ENCODE measurements at places on chromosomes 5 and 9.

DNA sequence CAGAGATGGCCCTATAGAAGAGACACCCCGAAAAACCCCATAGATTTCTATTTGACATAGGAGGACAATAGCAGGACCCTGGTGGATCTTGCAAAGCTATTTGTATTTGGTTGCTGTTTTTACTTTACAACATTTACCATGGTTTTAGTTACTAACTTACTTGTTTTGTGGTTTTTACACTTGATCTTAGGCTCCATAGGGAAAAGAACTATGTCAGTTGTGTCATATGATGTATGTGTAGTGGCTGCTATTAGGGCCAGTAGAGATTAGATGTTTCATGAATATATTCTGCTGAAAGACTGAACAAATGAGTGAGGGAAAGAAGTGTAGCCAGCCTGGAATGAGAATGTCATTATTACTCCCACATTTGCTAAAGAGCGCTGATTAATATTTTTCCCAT, 388.1 kb downstream of the SEMA5A start:
- no peak for DNase-seq

DNA sequence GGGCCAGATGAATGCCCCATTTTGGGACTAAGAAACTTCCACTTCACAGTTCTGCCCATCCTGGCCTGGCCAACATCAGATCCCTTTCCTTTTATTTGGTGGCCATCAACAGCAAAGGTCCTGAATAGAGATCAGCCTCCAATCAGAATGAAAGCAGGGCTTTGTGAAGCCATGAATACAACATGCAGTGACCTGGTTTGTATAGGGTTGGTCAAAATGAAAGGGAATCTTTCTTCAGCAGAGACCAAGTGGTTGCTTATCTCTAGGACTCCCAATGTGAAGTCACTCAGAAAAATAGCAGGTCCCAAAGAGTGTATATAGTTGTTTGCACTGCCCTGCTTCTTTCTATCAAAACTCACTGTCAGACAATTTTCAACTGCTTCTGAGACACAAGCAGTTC, 113.9 kb upstream of the SLC12A2 start:
- no peak for DNase-seq

DNA sequence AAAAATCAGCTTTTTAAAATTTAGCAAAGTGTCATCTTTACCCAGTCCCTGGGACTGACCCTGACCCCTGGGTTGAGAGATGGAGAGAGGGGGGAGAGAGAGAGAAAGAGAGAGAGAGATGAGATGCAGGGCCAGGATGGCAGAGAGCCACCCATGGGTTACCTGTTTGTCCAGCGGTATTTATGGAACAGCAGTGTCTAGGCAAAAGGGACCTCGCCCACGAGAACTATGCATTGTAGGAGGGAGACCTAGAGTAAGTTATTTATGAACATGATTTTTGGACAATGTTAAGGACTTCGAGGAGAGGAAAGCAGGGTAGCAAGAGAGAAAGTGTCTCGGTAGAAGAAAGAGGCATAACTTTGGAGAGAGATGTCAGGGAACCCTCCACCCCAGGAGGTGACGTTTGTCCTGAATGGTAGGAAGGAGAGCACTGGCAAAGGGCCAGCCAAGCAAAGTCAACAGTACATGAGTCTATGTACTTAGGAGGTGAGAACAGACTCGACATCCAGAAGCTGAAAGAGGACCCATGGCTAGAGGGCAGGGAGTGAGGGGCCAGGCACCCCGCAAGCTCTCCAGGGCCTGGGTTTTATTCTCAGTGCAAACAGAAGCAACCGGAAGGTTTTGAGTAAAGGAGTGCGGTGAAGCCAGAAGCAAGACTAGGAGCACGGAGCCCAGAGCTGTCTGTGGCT, 30.5 kb upstream of the MSX2 start:
- DNase-seq, result no peak

DNA sequence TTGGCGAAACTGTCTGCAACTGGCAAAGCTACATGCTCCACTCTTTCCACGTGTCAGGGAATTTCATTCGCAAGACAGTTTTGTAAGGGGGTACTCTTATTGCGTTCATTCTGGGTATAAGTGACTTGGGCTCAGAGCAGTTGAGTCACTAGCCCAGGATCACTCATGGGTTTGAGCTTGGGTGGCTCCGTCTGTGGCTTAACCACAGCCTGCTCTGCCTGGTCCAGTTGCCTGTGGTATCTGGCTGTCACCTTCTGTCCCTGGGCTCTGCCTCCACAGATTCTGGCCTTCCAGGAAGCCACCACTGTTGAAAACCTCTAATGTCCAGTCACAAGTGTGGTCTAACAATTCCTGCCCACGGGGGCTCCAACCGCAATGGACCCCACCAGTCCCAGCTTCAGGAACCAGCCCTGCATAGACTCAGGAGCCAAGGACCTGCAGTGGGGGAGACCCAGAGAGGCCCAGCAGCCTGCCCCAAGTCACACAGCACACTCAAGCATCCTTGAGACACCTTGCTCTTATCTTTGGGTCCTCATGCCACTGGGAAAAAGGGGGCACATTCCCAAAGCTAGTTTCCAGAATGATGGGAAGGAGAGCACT, 10.4 kb downstream of the KIF12 start:
- DNase-seq, result no peak

- DNase-seq, result peak; percentile 60
Measured at GRCh38 chr5:143733665-143734455, 78.1 kb upstream of the HMHB1 start.

GRCh38 chr9:97510797-97511654, 9.6 kb downstream of the TMOD1 start:
- peak; percentile 32 for DNase-seq

DNA sequence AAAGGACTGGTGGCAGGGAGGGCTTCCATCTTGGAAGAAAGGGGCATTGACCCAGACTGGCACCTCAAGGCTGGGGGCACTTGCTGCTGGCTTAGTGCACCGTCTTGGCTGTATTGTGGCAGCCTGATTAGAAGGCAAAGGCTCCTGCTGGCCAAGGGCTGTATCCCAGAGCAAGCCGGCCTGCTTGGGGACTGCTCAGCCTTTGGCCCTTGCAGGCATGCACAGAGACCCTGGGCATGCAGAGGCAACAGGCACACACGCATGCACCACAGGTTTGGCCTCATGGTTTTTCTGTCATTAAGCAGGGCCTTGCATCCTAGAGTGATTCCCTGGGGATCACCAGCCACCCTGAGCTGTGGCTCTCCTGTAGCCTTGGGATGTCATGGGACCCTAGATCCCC, 29.0 kb downstream of the PITX1 start:
- peak; percentile 6 for DNase-seq

DNA sequence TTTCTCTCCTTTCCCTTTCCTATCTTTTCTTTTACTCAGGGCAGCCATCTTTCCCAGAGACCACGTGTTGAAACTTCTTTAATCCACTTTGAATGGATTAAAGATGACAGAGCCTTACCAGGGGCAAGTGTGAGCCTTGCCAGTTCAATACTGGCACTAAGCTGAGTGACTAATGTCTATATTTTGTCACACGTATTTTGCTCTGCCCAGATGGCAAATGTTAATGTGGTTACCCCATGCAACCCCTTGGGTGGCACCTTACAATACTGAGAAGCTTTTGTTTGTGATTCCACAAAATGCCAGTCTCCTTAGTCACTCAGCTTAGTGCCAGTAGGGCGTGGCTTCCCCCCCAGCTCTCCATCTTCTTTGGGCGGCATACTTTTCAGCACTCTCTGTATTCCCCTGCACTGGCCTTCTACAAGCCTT, 24.8 kb downstream of the ANXA1 start:
- peak; percentile 67 for DNase-seq

Data from AG20443 (cell line).